ENCODE measurements at places on chromosomes 5 and 9.
A peak's percentile ranks its signal among the peaks of the same experiment; 100 is the strongest.

- no peak for DNase-seq
- no peaks in the 10 kb centered on the region for H3K27me3 ChIP-seq
- no peak overlapping the region for H3K4me3 ChIP-seq
- no peaks in the 10 kb centered on the region for H3K4me1 ChIP-seq
- no peak overlapping the region for H3K27ac ChIP-seq
Measured at GRCh38 chr9:106456581-106456980, 406.4 kb upstream of the ZNF462 start.

DNA sequence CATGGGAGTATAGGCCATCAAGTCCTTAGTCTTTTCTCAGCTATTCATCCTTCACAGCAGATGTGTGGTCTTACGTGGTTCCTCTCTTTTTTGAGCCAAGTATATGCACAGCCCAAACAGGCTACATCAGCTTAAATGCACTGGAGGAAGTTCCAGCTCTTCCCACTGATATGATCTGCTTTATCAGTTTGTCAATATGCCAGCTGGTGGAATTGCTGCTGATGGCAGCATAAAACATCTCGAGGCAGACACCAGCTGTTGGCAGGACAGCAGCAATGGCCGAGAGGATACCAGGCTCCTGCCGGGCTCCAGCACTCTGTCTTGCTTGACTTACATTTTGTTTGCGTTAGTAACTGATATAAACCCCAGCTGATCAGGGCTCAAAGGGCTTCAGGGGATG is 143.4 kb downstream of the TENT4A start:
- no peaks in the 10 kb centered on the region for H3K4me1 ChIP-seq
- peaks cover 18% of the 10 kb centered on the region for H3K27me3 ChIP-seq
- no peak for DNase-seq
- no peak overlapping the region for H3K27ac ChIP-seq
- H3K36me3 ChIP-seq: peaks cover 2% of the 10 kb centered on the region
- no peak overlapping the region for H3K4me3 ChIP-seq

DNA sequence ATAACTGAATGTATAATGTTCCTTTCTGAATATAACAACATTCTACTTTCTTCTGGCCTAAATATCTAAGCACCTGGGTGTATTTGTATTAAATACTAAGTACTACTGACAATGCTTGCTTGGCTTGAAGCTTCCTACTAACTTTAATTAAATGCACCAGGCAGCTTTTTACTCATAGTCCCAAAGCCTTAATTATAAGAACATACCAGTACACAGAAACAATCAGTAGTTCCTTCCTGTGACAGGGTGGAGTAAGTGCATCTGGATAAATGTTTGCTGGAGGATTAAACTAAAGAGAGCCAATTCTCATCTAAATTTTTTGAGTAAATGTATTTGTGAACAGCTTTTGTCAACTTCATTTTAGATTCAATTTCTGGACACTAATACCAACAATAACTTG is 558.6 kb upstream of the SEMA6A start:
- H3K36me3 ChIP-seq: no peaks in the 10 kb centered on the region
- H3K4me3 ChIP-seq: no peak overlapping the region
- no peaks in the 10 kb centered on the region for H3K27me3 ChIP-seq

GRCh38 chr5:157740229-157740610 is 3.3 kb upstream of the LSM11 start:
- H3K27me3 ChIP-seq: no peaks in the 10 kb centered on the region
- no peak overlapping the region for H3K4me3 ChIP-seq
- no peak overlapping the region for H3K27ac ChIP-seq

GRCh38 chr5:65969539-65970393 is 43.4 kb downstream of the ERBIN start:
- H3K27ac ChIP-seq: peak overlapping the region; percentile 88
- peaks cover 5% of the 10 kb centered on the region for H3K36me3 ChIP-seq
- H3K4me3 ChIP-seq: peak overlapping the region; percentile 68
- no peaks in the 10 kb centered on the region for H3K27me3 ChIP-seq

- no peak overlapping the region for H3K4me3 ChIP-seq
- no peak overlapping the region for H3K27ac ChIP-seq
- H3K36me3 ChIP-seq: peaks cover 2% of the 10 kb centered on the region
- peaks cover 15% of the 10 kb centered on the region for H3K27me3 ChIP-seq
- DNase-seq: no peak
- no peaks in the 10 kb centered on the region for H3K4me1 ChIP-seq
Measured at GRCh38 chr9:87854580-87854955, 28.1 kb upstream of the SPATA31E1 start.

GRCh38 chr5:160464466-160464797 is 42.8 kb downstream of the PTTG1 start:
- no peak overlapping the region for H3K27ac ChIP-seq
- no peak for DNase-seq
- H3K4me1 ChIP-seq: peaks cover 33% of the 10 kb centered on the region
- no peak overlapping the region for H3K4me3 ChIP-seq
- H3K36me3 ChIP-seq: no peaks in the 10 kb centered on the region
- no peaks in the 10 kb centered on the region for H3K27me3 ChIP-seq

DNA sequence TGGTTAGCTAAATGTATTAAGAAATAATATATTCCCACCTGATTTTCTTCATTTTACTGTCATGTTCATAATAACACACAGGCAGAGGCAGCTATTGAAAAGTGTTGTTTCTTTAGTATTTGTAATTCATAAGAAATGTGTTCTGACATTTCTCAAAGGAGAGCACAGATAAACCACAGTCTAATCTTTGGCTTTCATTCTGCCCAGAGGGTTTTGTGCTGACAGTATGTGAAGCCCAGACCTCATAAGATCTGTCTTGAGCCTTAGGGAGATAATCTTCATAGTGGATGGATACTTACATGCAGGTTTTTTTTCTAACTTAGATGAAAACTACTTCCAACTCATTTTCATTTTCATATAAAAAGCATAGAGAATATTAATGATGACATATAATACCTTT is 206.1 kb downstream of the CHSY3 start:
- no peak overlapping the region for H3K4me3 ChIP-seq
- H3K27ac ChIP-seq: no peak overlapping the region
- no peaks in the 10 kb centered on the region for H3K4me1 ChIP-seq

- peaks cover 12% of the 10 kb centered on the region for H3K4me1 ChIP-seq
- no peaks in the 10 kb centered on the region for H3K36me3 ChIP-seq
- H3K27me3 ChIP-seq: peaks cover 40% of the 10 kb centered on the region
- no peak for DNase-seq
Measured at GRCh38 chr9:113665756-113666155, 202.2 kb downstream of the RGS3 start.

DNA sequence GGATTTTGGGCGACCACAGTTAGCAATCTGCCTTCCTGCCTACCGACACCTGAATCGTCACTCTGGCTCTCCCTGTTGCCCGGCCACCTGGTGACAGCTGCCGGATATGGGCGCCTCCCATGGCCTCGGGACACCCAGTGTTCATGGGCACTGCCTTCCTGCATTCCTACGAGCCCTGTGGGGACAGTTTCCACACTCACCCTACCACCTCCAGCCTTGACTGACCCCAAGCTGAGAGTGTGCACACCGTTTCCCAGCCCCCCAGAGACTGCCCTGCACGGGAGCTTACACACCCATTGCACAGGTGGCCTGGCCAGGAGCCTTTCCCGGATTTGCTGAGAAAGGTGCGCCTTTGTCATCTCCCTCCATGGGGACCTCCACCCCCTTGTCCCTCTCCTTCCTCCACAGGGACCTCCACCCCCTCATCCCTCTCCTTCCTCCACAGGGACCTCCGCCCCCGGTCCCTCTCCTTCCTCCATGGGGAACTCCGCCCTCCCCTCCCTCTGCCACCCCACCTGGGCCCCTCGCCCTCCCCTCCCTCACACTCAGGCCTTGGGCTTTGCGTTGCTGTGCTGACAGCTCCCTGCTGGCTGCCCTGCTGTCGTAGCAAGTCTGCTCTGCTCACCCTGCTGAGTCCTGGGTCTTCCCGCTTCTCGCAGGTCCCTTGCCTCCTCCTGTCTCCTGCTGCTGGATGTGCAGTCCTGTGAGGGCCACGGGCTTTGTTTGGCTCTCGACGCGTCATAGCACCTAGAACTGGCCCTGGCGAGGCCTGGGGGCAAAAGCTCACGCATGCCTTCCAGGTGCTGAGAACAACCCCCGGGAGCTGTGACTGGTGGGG is 48.4 kb downstream of the MRPL36 start:
- H3K27me3 ChIP-seq: peaks cover 45% of the 10 kb centered on the region
- no peak overlapping the region for H3K4me3 ChIP-seq
- H3K27ac ChIP-seq: no peak overlapping the region
- DNase-seq: no peak
- no peaks in the 10 kb centered on the region for H3K36me3 ChIP-seq

- H3K4me3 ChIP-seq: no peak overlapping the region
- H3K36me3 ChIP-seq: no peaks in the 10 kb centered on the region
- no peaks in the 10 kb centered on the region for H3K27me3 ChIP-seq
Measured at GRCh38 chr9:136325358-136325757, 2.0 kb upstream of the GPSM1 start.

GRCh38 chr5:146906803-146907202 is 28.2 kb upstream of the PPP2R2B start:
- no peaks in the 10 kb centered on the region for H3K36me3 ChIP-seq
- no peak overlapping the region for H3K4me3 ChIP-seq
- DNase-seq: no peak
- no peak overlapping the region for H3K27ac ChIP-seq

DNA sequence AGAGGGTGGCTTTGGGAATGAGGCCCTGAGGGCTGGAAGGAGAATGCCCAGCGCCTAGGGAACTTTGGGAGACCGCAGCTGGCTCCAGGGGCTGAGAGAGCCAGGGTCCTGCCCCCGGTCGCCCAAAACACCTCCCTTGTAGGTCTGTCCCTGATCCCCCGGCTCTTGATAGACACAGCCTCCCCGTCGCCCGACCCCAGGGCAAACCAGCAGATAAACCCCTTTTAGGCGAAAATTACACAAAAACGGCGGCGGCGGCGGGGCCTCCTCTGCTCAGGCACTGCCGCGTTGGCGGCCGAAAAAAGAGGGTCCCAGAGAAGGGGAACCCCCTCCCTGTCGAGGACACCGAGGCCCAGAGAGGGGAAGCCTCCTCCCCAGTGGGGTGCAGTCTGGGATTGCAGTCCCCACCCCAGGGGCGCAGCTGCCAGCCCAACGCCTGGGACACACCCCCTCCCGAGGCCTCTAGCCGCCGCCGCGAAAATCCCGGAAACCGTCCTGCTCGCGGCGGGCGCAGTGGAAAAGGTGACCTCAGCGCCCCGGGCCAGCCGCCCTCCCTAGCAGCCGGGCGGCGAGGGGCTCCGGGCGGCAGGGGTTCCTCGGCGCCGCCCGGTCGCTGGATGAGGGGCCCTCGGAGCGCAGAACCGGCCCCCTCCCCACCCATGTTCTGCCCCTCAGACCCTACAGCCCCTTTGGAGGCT is 3.1 kb upstream of the BARX1 start:
- peaks cover 12% of the 10 kb centered on the region for H3K36me3 ChIP-seq
- peaks cover 35% of the 10 kb centered on the region for H3K4me1 ChIP-seq
- peaks cover 77% of the 10 kb centered on the region for H3K27me3 ChIP-seq

DNA sequence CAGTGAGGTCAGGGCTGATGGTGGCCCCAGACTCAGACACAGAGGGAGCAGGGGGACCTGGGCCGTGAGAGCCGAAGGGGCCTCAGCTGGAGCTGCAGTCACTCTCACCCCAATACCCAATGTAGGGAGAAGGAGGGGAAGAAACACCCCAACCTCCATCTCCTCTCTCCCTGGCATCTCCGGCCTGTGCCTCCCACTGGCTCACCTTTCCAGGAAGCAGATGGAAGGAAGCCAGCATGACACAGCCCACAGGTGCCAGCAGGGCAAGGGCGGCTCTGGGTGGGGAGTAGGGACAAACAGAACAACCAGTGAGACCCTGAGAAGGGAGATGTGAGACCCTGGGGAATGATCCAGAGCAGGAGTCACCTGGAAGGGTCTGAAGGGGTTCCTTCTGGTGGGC is 3.0 kb upstream of the CRB2 start:
- H3K4me3 ChIP-seq: no peak overlapping the region
- no peak overlapping the region for H3K27ac ChIP-seq
- peaks cover 32% of the 10 kb centered on the region for H3K27me3 ChIP-seq
- no peak for DNase-seq
- H3K4me1 ChIP-seq: peaks cover 13% of the 10 kb centered on the region
- H3K36me3 ChIP-seq: no peaks in the 10 kb centered on the region

- H3K27me3 ChIP-seq: peaks cover 12% of the 10 kb centered on the region
- H3K4me1 ChIP-seq: no peaks in the 10 kb centered on the region
- H3K36me3 ChIP-seq: no peaks in the 10 kb centered on the region
- no peak overlapping the region for H3K27ac ChIP-seq
- no peak for DNase-seq
- H3K4me3 ChIP-seq: no peak overlapping the region
Measured at GRCh38 chr9:7209016-7209715, 451.4 kb downstream of the KDM4C start.
